ENCODE measurements at places on chromosomes 16 and 17.

DNA sequence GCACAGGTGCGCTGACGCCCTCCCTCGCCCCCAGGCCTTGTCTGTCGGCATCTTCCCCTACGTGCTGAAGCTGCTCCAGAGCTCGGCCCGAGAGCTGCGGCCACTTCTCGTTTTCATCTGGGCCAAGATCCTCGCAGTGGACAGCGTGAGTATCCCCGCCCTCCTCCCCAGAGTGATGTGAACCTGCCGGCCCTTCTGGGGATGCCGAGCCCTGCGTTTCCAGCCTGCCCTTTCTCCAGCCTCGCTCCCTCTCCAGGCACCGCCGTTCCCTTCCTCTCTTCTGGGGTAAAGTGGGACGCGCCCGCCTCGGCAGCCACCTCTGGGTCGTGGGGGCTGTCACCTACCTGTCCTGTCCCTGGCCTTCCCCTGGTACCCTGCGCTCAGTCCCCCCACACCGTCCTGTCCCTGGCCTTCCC, 133.9 kb upstream of the CHMP6 start:
- DNase-seq: no peak

DNA sequence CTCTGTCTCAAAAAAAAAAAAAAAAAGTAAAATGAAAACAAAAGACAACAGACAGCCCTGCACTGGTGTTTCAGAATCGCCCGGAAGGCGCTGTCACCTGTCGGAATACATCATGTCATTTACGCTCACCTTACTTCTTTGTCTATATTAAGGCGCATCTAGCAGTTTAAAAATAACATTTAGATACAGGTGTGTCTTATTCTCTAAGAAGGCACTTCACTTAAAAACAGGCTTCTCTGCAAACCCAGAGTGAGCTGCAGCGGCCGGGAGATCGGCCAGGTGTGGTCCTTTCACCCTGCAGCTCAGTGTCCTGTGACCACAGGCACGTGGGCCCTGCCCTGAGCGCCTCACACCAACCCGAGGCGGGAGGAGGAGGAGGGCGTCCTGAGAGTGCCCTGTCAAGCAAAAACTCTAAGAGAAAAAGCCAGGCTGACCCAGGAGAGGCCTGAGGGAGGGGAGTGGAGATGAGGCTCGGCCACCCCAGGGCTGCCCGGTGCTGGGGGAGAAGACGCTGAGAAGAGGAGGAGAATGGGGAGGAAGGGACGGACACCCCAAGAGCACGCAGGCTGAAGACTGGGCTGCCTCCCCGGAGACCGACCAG, 3.3 kb upstream of the LMF1 start:
- DNase-seq: peak; percentile 73

DNA sequence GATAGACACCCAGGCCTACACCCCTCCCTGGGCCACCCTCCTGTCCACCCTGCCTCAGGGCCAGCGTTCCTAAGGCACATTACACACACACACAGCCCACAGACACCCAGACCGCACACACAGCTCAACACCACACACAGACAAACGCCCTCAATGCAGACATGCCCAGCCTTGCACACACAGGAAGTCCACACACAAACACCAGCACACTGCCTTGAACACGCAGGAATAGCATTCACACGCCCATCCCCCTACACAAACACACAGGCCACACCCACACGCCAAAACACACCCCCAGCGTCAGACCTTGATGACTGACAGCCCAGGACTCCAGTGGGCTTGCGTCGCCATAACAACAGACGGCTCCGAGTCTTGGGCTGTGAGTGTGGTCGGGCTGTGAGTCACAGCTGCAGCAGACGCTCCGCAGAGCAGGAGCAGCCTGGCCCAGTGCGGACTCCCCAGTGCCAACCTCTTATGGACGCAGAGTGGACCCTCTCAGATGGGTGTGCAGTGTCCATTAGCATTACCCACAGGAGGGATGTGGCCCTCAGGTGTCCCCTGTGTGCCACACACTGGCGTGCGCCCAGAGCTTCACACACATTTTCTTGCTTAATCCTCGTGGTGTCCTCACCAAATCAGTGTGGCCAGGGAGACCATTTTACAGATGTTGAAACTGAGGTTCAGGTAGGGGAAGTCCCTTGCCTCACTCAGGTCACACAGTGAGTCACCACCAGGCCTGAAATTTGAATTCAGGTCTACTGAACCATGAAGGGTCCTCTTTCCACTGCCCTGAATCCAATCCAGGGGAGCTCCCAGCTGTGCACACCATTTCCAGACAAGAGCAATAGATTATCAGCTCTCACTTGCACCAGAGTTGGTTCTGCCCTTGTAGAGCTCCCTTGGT, 17.8 kb upstream of the RAI1 start:
- DNase-seq: peak; percentile 92

GRCh38 chr16:60648290-60648689, 1387.9 kb downstream of the CDH8 start:
- no peak for DNase-seq

DNA sequence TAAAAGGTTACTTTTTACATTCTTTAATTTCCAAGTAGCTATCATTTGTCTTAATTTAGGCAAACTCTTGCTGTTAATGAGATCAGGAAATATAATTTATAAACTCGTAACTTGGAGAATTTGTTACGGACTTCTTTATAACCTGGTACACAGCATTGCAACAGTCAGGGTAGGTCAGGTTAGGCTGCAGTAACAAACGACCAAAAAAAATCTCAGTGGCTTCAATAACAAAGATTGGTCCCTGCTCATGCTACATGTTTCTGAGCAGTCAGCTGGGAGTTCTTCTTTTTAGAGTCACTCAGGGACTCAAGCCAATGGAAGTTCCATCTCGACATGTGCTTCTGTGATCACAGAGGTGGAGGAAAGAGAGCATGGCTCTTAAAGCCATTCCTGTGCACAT, 110.1 kb downstream of the USP31 start:
- no peak for DNase-seq

GRCh38 chr16:53964145-53964790, 260.3 kb downstream of the FTO start:
- DNase-seq: no peak

- peak; percentile 38 for DNase-seq
These were observed 129.1 kb downstream of the SNX11 start for GRCh38 chr17:48236681-48237134.

GRCh38 chr17:13600475-13601321, 1.0 kb downstream of the HS3ST3A1 start:
- DNase-seq: no peak

DNA sequence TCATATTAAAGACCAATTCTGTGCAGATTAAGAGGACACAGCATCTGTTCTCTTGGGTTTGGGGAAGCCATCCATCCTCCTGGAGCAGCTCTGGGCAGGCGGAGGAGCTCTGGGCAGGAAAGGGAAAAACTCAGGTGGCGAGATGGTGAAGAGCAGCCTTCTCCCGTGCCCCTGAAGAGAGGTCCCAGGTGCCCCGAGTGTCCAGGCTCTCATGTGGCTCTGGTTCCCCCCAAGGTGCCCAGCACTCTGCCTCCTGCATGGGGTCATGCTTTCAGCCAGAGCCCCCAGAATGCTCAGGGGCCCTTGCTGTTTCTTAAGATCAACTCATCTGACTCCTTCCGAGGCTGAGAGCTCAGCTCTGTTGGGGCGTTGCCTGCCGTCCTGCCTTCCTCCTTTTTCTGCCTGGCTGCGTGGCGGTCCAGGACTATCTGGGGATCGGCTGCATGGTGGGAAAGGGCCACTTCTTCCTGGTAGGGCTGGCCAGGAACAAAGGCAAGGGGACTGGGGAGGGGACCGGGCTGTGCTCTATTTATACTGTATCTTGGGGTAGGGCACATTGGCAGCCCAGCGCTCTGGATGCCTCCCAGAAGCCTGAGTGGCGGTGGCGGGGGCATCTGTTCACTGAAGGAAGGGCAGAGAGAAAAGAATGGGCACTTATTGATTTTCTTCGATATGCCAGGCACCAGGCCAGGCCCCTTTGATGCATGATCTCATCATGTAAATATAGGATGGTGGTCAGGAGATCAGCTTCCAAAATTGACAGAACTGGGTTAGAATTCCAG, 103.2 kb upstream of the SDK2 start:
- DNase-seq: no peak

- no peak for DNase-seq
These were observed 232.4 kb upstream of the PSMD7 start for GRCh38 chr16:74064120-74064735.

DNA sequence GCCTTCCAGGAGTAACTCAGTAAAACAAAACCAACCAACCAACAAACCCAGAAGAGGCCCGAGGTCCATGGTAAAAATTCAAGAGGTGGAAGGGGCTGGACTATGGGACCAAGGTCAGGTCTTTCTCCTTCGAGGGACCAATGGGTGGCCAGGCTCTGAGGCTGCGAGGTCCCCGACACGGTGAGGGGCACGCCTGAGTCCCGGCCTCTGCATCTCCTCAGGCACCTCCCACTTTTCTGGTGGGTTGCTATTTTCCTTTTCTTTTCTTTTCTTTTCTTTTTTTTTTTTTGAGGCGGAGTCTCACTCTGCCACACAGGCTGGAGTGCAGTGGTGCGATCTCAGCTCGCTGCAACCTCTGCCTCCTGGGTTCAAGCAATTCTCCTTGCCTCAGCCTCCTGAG, 18.0 kb downstream of the CD7 start:
- no peak for DNase-seq

GRCh38 chr17:39867880-39868553, at the start of gene ZPBP2:
Gene ZPBP2, plus strand, starts transcription at chr17:39868202. Its CDS starts 153 bp downstream, at chr17:39868355.
- DNase-seq: no peak

DNA sequence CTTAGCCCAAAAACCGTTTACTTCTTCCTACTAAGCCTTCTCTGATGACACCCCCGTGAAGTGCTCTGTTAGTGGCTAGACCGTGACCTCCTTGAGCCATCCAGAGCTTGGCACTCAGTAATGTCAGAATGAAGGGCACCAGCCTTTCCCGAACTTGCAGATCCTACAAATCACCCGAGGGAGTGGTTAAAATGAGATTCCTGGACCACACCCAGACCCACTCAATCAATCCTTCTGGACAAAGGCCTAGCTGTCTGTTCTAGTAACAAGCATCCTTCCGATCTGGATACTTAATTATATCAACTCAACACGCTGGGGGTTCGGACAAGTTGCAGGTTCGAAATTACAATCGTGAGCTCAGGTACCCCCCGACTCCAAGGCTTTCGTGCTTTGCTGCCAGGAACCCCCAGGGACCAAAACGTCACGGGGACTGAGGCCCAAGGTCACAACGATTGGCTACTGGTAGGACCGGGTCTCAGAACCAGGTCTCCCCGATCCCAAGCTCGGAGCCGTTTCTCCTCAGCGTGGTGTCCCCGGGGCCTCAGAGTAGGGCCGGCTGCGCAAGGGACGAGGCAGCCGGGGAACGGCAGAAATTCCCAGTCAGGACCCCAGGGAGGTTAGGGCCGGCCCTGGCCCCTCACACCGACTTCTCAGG, 527 bp downstream of the CIAPIN1 start:
- peak; percentile 63 for DNase-seq

DNA sequence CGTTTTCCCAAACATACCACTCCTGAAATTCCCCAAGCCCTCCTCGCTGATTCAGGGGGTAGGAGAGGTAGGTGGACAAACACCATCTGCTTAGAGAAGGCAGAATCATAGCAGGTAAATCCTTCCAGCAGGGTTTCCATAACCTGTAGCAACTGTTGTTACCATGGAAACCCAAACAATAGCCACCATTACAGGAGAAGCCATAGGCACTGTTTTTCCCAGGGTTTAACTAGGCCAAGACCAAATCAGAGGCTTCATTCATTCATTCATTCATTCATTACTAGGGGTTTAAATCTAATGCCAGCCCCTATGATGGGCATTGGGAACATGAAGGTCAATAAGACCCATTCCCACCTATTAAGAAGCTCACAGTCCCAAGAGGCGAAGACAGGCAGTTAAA, 25.5 kb upstream of the CIITA start:
- DNase-seq: no peak

GRCh38 chr16:86485746-86486145, 24.6 kb upstream of the FOXF1 start:
- no peak for DNase-seq

DNA sequence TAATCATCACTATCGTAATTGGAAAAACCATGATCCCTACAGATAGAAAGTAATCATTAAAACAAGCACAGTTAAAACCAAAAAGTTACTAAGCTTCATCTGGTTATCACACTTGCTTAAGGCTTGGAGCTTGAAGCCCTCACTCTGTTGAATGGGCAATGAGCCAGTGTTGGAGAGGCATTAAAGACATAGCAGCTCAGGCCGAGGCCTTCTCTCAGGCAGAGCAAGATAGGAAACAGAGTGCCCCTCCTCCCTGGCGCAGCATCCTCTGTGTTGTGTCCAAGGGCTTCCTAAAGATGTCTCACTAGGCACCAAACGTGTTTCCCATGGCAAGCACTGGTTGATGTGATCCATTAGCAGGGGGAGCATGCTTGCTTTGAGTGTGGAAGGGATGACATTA, 34.9 kb upstream of the LGALS9 start:
- no peak for DNase-seq

DNA sequence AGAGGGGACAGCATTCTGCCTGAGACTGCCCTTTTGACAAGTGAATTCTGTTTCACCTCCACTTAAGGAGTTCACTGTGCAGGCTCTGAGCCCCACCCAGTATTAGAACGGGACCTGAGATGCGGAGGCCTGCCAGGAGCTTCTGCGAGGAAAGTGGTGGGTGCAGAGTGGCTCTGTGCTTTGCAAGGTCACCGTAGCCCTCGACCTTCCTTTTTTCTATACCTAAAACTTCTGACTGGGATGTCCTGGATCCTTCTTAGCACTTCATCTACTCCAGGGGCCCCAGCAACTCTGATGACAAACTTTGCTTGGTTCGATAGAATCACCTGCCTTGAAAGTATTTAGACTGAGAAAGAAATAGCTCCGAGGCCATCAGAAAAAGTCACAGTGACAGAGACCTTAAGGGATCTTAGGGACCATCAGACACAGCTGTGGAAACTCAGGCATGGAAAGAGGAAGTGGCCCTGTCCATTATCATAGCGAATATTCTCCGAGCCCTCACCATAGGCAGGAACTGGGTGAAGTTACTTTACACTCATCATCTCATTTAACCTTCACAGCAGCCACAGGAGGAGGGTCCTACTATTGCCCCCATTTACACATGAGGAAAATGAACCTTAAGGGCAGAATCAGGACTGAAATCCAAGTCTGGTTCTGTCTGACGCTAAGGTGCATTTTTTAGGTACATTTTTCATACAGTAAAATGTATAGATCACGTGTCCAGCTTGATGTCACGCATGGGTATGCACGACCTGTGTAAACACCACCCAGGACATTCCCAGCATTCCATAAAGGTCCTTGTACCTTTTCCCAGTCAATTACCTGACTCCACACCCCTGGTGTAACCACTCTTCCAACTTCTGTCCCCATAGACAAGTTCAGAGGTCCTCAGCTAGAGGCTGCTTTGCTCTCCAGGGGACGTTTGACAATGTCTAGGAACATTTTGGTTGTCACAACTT, 676 bp upstream of the KRT13 start:
- DNase-seq: peak; percentile 78

GRCh38 chr17:67532326-67532871, 155.3 kb downstream of the PITPNC1 start:
- no peak for DNase-seq

DNA sequence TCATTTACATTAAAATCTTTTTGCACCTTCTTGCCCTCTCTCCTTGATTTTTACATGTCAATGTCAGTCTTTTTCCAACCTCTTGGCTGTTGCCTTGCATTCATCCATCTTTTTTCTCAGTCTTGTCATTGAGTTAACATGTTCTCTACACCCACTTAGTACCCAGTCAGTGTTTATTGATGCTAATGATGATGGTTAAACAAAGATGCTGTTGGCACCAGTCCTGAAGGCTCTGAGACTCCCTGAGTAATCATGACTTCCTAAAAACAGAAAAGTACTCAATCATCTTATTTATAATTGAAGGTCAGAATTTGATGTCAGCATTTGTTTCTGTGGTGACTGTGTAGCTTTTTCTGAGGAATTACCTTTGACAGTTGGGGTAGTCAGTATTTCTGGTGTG, 104.5 kb downstream of the NLK start:
- no peak for DNase-seq

Data from SW480 (cell line).